ENCODE measurements at places on chromosomes 7 and 10.

DNA sequence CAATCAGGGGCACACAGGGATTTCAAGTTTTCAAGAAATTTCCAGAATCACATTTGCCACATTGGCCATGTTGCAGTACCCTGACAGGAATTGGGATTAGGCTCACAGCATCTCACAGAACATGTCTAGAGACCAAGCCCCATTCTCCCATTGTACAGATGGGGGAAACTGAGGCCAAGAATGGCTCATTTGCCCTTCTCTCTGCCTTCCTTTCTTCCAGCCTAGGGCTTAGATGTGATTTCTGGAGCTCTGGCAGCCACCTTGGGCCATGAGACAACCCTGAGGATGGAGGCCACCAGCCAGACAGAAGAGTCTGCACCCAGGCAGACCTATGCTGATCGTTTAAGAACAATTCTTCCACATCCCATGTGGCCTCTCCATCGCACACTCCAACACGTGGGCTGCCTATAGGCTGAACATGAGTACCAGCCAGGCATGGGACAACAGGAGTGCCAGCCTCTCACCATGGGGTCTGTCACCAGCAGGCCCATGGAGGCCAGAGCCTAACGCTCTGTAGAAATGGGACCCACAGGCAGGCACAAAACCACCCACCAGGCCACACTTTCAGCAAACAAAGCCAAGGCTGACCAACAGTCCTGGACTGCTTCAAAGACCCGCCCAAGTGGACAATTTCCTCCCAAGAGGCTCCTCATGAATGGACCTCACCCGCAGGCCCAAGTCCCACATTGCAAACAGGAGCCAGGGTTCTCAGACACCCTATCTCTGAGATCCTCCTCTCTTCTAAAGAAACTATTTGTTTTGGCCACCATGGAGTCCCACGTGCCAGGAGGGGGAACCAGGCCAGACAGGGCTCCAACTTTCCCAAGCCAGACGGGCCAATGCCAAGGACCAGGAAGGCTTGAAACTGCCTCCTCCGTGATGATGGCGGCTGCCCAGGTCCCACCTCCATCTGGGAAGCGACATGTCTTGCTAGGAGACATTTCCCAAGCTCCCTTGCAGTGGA is 20.7 kb downstream of the PDGFA start:
- DNase-seq: no peak

DNA sequence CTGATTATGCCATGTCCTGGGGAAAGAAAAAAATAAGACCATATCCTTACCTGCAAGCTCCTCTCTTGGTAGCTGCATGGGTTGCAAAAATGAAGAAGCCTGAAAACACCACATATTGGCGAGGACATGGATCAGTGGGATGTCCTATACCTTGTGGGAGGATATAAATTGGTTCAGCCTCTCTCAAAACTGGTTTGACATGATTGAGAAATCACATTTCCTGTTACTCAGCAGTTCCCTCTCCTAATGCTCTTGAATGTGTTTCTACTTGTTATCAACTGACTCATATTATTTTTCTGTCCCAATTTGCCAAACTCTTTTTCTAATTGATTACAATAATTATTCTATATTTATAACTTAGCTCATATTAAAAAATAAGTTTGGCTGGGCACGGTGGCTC is 380.2 kb downstream of the EXOC4 start:
- no peak for DNase-seq

DNA sequence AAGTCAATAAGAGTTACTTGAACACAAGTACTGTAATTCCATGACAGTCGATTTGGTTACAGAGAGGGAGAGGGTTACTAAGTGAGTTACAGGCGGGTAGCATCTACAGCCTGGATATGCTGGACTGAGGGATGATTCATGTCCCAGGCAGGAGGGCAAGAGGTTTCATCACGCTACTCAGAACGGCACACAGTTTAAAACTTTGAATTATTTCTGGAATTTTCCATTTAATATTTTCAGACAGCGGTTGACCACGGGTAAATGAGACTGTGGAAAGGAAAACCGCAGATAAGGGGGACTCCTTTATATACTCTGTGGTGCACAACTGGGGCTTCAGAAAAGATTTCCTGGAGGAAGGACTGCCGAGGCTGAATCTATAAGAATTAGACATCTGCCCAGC is 25.7 kb upstream of the LRRC4 start:
- DNase-seq: peak; percentile 65

DNA sequence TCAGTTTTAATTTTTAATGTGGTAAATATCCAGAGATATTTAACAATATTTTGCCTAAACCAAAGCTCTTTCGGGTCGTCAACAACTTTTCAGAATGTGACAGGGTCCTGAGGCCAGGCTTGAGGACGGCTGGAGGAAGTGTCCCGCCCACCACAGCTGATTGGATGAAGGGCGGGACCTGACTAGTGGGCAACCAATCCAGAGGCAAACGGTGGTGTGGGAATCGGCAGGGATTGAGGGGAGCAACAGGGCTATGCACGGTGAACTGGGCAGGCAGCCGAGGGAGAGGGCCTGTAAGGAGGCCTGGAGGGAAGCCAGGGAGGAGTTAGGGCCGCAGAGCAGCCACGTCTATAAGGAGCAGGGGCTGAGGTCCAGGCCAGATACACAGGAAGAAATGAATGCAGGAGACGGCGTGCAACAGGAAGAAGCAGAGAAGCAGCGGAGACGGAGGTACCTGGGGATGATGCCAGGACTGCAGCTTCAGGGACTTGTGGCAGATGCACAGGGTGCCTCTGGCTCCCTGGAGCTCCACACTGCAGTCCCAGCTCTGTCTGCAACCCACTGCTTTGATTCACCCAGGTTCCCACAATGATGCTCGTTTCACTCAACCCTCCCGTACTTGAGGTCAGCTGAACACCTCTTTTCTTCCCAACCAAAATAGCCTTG is 46.1 kb upstream of the ZMIZ1 start:
- no peak for DNase-seq

DNA sequence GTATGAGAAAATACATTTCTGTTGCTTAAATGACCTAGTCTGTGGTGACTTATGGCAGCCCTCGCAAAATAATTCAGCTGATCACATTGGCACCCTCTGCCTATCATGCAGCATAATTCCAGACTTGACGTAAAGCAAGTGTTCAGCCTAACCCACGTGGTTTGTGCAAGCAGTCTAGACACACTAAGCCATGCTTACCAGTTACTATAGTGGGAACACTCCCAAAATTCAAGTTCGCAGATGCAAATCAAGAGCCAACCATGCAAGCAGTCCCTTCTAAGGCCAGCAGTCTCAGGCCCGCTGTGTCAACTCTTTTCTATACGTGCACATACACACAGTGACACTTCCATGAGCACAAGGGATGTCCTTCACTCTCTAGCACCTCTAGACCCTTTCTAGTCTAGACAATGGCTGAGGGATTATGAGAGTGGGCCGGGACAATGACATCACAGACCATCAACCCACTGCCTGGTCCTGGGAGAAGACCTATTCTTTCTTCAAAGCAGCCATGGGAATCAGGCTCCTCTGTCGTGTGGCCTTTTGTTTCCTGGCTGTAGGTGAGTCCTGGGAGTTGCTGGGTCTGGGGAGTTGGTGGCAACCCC is 29.0 kb upstream of the PRSS1 start:
- no peak for DNase-seq

DNA sequence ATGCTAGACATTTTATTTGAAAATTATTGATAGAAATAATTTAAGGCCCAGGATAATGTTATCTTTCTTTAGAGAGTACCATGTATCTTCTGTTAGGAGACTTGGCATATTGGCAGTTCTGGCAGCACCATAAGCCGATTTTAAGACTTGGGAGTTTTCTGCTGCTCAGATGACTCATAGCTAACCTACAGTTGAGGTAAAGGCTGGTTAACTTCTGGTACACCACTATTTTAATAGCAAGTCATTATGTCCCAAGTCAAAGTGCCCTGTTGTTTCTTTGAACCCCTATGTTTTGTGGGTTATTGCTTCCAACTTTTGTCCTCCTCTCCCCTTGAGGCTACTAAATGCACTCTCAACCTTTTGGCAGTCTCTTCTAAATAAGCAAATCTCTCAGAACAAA is 25.2 kb downstream of the ATRNL1 start:
- no peak for DNase-seq

DNA sequence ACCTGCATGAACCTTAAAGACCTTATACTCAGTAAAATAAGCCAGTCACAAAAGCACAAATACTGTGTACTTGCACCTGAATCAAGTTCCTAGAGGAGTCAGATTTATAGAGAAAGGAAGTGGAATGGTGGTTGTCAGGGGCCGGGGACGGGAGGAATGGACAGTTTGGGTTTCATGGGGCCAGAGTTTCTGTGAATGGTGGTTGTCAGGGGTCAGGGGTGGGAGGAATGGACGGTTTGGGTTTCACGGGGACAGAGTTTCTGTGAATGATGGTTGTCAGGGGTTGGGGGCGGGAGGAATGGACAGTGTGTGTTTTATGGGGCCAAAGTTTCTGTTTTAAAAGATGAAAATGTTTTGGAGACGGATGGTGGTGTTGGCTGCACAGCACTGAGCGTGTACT is 260.0 kb upstream of the MKI67 start:
- no peak for DNase-seq

DNA sequence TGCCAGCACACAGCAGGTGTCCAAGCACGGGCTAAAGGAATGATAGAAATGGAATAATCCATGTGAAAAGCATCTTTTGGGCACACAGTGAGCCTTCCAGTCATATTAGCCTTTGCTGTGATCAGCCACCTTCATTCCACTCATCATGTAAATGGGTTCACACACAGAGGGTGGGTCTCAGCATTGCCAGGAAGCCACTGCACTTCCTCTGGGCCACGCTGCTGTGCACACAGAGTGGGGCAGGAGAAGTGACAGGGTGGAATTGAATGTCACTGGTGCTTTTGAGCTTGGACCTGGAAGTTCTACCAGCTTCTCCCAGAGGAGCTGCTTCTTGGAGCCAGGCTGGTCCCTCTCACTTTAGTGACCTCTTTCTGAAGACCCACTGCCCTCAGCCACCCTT is 203.5 kb downstream of the USP6NL start:
- DNase-seq: no peak

DNA sequence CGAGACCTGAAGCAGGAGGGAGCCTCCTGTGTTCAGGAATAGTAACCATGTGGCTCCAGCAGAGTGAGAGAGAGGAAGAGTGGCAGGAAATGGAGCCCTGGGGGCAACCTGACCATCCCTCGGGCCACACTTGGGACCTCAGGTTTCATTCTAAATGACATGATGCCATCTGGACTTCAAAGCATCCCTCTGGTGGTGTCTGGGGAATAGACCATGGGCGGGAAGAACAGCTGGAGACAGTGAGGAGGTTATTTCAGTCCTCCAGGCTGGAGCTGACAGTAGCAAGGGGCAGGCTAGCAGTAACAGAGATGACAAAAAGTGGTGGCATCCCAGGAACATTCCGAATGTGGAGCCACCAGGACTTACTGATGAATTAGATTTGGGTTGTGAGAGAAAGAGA is 44.8 kb downstream of the AKR1B1 start:
- no peak for DNase-seq

GRCh38 chr10:102673236-102673818 is 29.0 kb downstream of the TRIM8 start:
- no peak for DNase-seq
